ENCODE measurements at places on chromosomes 11 and 22.

DNA sequence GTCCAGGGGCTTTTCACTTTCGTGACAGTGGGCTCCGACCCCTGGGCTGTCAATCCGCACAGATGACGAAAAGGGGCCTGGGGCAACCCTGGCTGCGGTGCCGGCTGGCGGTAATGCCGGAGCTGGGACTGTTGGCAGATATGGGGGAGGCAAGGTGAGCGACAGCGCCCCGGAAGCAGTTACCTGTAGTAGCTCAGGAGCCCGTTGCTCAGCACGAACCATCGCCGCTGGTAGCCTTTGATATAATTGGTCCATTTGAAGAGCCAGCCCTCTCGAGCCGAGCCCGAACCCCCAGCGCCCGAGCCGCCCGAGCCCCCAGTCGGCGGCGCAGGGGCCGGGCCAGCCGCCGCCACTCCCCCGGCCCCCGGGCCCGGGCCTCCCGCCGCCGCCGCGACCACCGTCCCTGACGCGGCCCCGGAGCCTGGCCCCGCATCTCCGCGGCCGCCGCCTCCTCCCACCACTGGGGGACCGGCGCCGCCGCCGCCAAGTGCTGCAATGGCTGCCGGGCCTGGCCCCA is 396 bp downstream of the OSBP start:
- H3K4me3 ChIP-seq = peak overlapping the region; percentile 83
- H3K36me3 ChIP-seq = peaks cover 3% of the 10 kb centered on the region
- H3K27ac ChIP-seq = peak overlapping the region; percentile 93

- H3K4me1 ChIP-seq = peaks cover 36% of the 10 kb centered on the region
- no peaks in the 10 kb centered on the region for H3K27me3 ChIP-seq
- peaks cover 27% of the 10 kb centered on the region for H3K36me3 ChIP-seq
These were observed 937 bp downstream of the TRPT1 start for GRCh38 chr11:64224891-64225607.

DNA sequence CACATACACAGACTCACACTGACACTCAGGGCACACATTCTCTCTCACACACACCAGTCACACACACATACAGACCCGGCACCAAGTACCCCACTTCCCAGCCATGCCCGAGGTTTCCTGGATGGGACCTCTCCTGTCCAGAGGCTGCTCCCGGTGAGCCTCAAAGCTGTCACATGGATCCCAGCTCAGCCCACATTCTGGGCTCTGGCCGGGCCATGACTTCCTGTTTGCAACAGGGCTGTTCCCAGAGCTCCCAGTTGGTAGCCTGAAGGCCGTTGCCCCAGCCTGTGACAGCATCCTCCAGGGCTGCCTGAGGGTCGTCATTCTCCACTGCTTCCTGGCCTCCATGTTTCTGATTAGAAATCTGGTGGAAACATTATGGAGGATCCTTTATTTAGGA is 14.6 kb upstream of the CYP2D6 start:
- H3K27me3 ChIP-seq = no peaks in the 10 kb centered on the region
- peaks cover 6% of the 10 kb centered on the region for H3K36me3 ChIP-seq
- H3K4me3 ChIP-seq = no peak overlapping the region
- H3K4me1 ChIP-seq = no peaks in the 10 kb centered on the region
- DNase-seq = no peak

GRCh38 chr11:120835601-120836228 is 188.2 kb upstream of the TBCEL start:
- no peak overlapping the region for H3K27ac ChIP-seq
- H3K36me3 ChIP-seq = no peaks in the 10 kb centered on the region

GRCh38 chr11:25613451-25613850 is 718.5 kb upstream of the ANO3 start:
- H3K4me3 ChIP-seq = no peak overlapping the region
- no peaks in the 10 kb centered on the region for H3K36me3 ChIP-seq
- H3K27me3 ChIP-seq = no peaks in the 10 kb centered on the region

DNA sequence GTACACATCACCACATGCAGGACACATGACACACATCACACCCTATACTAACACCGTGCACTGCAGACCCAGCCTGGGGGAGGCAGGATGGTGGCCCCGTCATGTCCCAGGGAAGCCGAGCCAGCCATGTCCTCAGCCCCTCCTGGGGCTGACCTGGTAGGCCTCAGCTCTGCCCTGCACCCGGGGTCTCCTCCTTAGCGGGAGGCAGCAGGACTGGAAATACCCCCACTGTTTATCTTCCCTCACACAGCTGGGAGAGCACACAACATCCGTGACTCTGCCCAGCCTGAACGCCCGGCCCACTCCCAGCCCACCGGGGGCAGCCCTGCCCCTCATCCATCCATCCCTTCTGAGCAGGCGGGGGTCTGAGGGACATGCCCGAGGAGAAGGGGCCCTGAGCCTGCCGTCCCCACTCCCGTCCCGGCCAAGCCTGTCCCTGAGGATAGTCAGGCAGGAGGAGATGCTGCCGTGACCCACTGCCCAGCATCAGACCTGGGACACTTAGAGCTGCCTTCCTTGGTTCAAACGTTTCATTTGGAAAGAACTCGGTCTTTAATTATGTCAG is 945.0 kb downstream of the BRD1 start:
- no peak overlapping the region for H3K27ac ChIP-seq
- H3K4me1 ChIP-seq = no peaks in the 10 kb centered on the region
- peaks cover 18% of the 10 kb centered on the region for H3K27me3 ChIP-seq
- no peak overlapping the region for H3K4me3 ChIP-seq

DNA sequence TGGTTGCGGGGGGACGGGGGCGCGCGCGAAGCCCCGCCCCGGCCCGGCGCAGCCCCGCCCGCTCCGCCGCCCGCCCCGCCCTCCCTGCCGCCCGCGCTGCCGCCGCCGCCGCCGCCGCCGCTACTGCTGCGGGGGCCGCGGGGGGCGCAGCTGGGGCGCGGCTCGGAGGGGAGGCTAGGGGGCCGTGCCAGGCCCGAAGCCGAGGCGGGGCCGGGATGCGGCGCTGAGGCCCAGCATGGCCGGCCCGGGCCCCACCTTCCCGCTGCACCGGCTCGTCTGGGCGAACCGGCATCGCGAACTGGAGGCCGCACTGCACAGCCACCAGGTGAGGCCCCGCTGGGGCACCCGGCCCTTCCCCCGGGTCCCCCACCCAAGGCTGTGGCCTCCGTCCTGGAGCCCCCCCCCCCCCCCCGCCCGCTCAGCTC is at the start of gene ANKRD13D:
TSS of gene ANKRD13D (plus strand) at position 78 of the 425 bp plus-strand sequence. CDS start at position 236, 158 bp downstream.
- H3K27me3 ChIP-seq = no peaks in the 10 kb centered on the region
- peak; percentile 74 for DNase-seq
- H3K4me3 ChIP-seq = peak within 1 kb of the TSS; percentile 99
- peak within 1 kb of the TSS; percentile 99 for H3K27ac ChIP-seq

GRCh38 chr11:66131937-66132632 is 62.0 kb downstream of the PACS1 start:
- H3K27ac ChIP-seq = no peak overlapping the region
- H3K36me3 ChIP-seq = no peaks in the 10 kb centered on the region
- H3K27me3 ChIP-seq = no peaks in the 10 kb centered on the region
- H3K4me1 ChIP-seq = peaks cover 8% of the 10 kb centered on the region
